Stimulated activated CD4-positive, alpha-beta T cell treated with anti-CD3 and anti-CD28 coated beads, TNF-alpha, amount 100 ng/mL, for 4 hours (primary cell): ENCODE measurements at places on chromosomes 5 and 9.

DNA sequence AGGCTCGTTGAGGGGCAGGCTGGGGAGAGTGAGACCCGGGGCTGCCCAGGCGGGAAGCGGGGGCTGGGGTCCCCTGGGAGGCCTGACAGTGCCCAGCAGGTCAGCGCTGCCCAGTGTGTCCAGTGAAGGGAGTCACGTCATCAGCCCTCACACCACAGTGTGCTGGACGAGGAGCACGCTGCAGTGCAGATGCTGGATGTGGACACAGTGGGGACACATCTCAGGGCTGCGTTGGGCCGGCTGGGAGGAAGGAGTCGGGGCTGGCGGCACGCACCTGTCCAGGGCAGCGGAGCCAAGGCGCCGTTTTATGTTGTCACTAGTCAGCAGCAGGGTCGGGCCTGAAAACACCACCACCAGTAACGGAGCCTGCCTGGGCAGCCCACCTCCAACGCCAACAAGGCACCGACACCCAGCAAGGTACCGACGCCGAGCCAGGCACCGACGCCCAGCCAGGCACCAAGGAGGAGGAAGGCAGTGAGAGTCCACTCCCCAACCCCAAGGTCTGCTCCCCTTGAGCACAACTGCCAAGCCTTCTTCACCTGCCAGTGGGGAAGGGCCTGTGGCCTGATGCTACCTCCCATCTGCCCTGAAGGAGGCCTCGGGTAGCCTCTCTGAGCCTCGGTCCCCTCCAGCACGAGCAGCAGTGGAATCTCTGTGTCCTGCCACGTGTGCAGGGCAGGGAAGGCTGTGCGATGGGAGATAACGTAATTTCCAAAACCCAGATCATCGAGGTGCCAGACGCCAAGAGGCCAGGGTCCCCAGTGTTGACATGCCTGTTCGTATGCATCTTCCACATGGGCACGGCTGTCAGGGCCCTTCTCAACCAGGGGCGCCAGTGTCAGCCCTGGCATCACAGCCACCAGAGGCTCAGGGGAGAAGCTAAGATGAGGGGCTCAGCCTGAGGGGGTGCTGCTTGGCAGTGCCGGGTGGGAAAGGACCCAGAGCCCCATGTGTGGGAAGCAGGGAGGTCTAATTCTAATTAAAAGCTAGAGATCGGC lies 21.9 kb upstream of the NSMF start:
- no peak for DNase-seq

DNA sequence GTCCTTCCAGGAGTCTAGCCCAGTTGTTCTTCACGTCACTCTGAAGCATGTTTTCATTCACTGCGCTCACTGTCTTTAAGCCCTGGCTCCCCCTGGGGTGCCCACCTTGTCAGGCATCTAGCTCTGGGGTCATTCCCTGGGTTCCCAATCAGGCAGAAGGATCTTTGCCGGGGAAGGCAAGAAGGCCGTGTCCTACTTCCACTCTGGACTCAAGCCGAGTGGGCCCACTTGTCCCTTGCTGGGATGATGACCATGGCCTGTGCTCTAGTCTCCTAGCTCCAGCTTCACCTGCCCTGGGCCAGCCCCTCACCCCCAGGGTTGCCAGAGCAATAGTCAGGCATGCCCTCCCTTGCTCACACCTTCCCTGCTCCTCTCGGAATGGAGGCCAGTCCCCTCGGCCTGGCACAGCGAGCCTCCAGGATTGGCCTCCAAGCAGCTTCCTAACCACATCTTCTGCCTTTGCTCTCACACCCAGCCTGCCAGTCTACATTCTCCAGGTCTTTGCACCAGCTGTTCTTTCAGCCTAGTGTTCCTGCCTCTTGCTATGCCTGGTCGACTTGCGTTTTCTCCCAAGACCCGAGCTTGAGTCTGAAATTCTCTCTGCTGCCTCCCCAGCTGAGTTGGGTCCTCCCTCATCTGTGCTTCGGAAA lies 32.2 kb upstream of the PSD2 start:
- no peak for DNase-seq

DNA sequence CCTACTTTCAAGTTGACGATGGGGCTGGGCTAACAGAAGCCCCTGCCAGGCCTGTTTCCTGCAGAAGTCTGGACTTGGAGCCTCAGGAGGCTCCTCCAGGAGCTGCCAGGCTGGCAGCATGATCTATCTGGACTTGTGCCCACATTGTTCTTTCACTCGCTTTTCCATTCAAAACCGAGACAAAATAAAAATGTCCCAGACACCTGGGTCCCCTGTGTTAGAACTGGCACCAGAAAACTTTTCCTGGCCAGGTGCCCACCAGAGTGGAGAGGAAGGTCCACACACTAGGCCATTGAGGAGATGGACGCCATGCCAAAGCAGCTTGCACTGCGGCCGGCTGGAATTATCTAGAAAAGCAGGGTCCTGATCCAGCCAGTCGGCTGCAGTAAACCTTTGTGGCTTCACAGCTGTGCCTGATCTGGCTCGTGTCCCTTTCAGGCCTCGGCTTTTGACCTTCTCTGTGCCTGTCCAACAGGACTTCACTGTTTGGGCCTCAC lies 78.2 kb downstream of the GCNT1 start:
- no peak for DNase-seq

DNA sequence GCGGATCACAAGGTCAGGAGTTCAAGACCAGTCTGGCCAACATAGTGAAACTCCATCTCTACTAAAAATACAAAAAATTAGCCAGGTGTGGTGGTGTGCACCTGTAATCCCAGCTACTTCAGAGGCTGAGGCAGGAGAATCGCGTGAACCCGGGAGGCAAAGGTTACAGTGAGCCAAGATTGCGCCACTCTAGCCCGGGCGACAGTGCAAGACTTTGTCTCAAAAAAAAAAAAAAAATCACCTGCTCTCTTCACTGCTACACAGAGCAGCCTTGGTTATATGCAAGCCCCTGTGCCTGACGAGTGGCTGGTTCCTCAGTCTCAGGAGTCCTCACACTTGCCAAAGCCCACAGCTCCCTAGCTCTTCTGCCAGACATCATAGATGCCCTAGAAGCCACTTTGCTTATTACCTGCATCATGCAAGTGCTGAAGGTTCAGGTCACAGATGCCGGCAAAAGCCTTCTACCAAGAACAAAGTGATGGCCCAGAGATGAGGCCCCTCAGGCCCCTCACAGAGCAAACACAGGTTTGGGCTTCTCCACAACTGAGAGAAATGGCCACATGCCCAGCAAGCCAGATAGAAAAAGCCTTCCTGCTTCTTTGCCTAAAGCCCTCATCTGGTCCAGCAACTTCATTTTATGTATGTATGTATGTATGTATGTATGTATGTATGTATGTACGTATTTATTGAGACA lies 176.4 kb downstream of the AUH start:
- DNase-seq: no peak

GRCh38 chr5:172595596-172596455 lies 45.2 kb upstream of the NEURL1B start:
- no peak for DNase-seq

GRCh38 chr9:5560443-5561100 lies 50.2 kb downstream of the PDCD1LG2 start:
- no peak for DNase-seq

GRCh38 chr9:121910491-121911040 lies 182.5 kb downstream of the TTLL11 start:
- DNase-seq: no peak

GRCh38 chr5:72234265-72234700 lies 85.8 kb downstream of the MRPS27 start:
- no peak for DNase-seq

GRCh38 chr5:148864113-148864841 lies 37.9 kb downstream of the ADRB2 start:
- no peak for DNase-seq

DNA sequence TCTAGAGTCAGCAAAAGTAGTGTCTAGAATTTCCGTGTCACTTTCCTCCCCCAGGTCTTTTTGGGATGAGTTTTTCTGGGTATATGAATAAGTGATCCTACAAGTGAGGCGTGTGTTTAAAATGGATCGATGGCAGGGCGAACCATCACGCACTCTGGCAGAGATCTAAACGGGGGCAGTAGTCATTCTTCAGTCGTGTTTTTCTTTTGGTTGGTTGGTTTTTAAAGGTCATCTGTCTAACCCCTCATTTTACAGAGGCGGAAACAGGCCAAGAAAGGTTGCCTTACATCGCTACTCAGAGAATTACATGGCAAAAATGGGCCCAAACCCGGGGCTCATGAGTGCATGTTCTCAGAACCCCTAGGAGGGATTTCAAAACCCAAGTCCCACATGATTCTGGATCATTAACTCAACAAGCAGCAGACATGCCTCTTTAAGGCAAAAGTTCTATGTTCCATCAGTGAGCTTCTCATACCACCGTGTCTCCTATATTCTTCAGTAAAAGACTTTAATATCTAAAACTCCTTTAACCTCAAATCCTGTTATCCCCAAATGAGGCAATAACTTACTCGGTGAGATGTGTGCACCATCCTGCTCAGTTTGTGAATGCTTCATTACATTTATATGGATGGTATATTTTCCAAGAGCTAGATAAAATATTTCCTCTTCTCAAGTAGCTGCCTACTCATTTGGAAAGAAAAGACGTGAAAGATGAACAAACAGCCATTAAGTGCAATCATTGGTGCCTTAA lies 145.8 kb downstream of the AOPEP start:
- DNase-seq: no peak

GRCh38 chr5:16736158-16736995 lies 119.6 kb upstream of the RETREG1 start:
- DNase-seq: no peak

- no peak for DNase-seq
Measured at GRCh38 chr9:131889437-131890251, 149.8 kb upstream of the RAPGEF1 start.

DNA sequence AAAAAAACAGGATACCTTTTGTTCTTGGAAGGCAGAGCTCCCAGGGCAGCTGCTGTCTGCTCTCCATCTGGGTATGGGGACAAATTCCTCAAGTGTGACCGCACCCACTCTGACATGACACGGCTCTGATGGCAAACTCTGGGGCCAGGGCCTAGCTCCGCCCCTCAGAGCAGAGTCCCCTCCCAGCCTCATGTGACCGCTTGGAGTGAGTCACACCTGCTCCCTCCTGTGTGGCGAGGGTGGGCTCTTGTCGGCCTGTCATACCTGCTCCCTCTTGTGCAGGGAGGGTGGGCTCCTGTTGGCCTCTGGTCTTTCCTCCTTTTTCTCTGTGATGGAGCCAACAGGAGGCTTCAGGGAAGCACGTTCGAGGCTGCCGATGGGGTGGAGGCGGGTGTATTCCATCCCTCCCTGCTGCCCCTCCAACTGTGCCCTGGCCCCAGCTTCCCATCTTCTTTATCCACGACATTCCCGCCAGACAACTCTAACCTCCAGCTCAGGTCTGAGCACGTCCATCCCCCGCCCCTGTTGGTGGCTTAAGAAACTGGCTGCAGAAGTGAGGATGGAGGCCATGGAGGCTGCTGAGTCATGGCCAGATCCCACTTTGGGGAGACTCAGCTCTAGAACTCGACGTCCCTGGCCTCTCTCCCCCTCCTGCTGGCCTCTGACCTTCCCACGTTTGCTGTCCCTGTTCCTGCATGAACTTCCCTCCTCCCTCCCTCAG lies 65.3 kb downstream of the OLFM1 start:
- no peak for DNase-seq

DNA sequence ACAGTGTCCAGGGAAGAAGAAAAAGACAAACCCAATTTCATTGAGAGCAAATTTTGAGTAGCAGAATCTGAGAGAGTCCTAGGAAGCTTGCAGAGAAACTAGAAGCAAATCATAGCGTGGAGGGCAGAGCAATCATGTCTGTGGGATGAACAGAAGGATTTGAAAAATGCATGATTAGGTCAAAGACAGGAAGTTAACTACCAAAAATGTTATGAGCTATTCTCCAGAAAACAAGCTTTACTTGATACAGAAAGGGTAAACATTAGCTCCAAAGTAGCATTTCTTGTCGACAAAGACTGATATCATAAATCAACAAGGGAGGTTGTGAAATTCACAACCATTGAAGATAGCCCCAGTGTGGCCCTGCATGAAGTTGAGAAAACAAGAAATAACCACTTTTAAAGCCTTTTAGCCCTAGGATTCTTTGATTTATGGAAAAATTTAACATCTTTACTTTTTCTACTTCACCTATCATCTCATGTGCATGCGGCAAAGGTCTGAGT lies 97.7 kb upstream of the MEGF10 start:
- DNase-seq: no peak

DNA sequence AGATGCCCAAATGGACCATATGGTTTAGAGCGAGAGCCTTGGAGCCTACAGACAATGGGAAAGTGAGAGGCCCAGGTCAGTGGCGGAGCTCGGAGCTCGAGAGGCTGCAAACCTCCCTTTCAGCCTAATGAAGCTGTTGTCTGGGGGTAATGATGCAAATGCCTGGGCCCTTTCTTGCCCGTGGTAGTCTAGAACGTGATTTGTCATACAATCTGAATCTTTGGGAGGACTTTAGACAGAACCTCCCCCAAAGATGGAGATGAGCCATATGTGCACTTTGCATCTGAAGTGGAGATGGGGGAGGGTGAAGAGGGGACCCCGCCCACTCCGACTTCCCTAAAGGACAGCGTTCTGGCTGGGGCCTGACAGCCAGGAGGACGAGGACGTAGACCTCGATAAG lies 10.3 kb upstream of the NEUROG1 start:
- DNase-seq: no peak

GRCh38 chr9:86685556-86685955 lies 261.8 kb downstream of the GAS1 start:
- DNase-seq: no peak

DNA sequence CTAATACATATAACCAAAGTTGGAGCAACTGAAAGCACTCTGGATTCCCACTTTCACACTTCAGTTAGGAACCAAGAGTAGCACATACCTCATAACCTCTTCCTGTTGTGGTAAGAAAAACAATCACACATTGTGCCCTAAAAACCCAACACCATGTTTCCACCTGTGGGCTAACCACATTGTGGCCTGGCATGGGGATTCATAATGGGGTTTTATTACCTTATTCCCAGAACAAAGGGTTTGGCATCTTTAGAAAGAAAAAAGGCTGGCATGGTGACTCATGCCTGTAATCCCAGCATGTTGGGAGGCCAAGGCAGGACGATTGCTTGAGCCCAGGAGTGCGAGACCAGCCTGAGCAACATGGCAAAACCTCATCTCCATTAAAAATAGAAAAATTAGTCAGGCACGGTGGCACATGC lies 60.6 kb downstream of the HSD17B3 start:
- DNase-seq: no peak

- no peak for DNase-seq
Measured at GRCh38 chr5:53360811-53361210, 119.6 kb upstream of the FST start.

GRCh38 chr9:81150016-81150625 lies 539.2 kb downstream of the TLE1 start:
- no peak for DNase-seq

GRCh38 chr9:116155698-116156039 lies 2.1 kb downstream of the PAPPA start:
- no peak for DNase-seq
